Activated naive CD4-positive, alpha-beta T cell treated with anti-CD3 and anti-CD28 coated beads, Interleukin-2, amount 50 U/mL, for 72 hours (primary cell): ENCODE measurements at places on chromosomes 5 and 9. TPM values are rescaled to one million over a fixed set of nuclear protein-coding genes. Genes with fewer than 3 reads are reported as not detected.

DNA sequence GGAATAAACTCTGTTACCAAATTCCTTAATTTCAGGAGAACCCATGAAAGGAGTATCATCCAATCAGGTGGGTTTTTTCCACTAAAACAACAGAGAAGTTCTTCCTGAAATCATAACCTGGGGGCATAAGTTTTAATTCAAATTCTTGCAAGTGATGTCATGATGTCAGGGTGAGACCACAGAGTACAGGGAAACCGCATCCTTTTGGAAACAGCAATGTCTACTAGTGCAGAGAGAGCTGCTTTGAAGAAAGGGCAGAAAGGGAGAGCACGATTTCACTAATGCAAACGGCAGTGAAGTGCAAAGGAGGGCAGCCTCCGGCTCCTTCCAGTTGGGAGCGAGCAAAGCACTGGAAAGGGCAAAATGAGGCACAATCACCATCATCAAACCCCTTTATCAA, 20.6 kb upstream of the CMBL start:
- no peak for DNase-seq

- no peak for DNase-seq
Observed at GRCh38 chr5:6849316-6850105, 136.3 kb downstream of the TENT4A start.

DNA sequence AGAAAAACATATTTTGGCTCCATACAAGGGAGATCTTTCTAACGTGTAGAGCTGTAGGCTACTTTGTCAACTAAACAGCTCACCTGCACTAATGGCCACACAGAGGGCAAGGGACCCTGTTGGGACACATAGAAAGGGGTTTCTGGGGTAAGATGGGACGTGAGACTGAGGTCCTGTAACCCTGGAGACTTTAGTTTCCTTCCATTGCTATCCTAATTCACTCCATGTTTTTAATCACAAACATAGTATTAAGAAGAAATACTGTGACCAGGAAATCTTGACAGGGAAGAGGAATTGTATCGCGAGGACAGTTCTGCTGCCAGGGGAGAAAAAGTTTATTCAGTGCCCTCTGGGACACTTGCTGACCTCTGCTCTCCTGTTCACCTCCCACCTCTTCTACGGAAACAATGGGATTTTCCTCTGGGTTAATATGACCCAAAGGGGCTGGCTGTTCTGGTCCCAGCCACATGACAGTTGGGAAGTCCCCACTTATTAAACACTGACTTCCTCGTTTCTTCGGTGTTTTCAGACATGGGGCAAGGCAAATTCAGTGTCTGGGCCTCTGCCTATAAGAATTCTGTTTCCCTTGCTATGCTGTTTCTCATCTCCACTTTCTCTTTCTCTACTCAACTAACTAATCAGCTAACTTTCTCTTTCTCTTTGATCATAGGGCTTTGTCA, 106.9 kb upstream of the SEMA6A start:
- DNase-seq, result no peak

DNA sequence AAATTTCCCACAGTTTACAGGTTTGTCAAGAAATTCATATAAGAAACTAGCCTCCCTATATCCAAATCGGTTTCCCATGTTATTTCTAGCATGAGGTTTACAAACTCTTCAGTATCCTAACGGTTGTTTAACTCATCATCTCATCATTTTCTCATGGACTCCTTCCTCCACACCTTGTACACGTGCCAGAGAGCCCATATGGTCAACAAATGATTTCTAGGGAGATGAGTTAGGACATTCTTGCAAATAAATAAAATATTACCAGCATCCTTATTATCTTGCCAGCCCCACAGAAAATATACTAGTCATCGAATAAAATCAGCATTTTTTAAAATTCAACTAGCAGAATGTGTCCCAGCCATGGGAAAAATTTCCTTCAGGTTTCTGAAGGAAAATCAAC, 285.2 kb downstream of the EBF1 start:
- no peak for DNase-seq

GRCh38 chr5:100860407-100860806, 42.7 kb downstream of the ST8SIA4 start:
- no peak for DNase-seq

- DNase-seq, result no peak
Observed at GRCh38 chr9:83935276-83935935, 14.2 kb upstream of the KIF27 start.

DNA sequence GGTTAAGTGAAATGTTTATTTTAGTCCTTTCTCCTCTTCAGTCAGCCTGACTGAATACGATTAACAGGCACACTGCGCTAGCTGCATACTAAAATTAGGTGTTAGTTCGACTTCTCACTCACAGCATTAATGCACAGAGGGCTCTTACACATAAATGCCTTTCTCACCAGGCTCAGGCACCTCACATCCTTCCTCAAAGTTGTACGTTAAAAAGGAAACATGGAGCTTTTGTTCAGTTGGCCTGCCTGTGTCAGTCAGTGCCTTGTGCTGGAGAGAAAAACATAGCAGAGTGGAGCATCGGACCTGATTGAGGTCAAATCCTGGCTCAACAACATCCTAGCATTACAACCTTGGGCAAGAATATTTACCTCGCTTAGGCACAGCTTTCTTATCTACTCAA, 236.0 kb upstream of the ZNF462 start:
- DNase-seq, result no peak

GRCh38 chr5:179827680-179828079, 7.0 kb downstream of the SQSTM1 start:
- no peak for DNase-seq

- DNase-seq, result no peak
Observed at GRCh38 chr9:350384-350783, 135.7 kb downstream of the DOCK8 start.

- no peak for DNase-seq
Observed at GRCh38 chr9:84949258-84949657, 279.7 kb downstream of the NTRK2 start.

DNA sequence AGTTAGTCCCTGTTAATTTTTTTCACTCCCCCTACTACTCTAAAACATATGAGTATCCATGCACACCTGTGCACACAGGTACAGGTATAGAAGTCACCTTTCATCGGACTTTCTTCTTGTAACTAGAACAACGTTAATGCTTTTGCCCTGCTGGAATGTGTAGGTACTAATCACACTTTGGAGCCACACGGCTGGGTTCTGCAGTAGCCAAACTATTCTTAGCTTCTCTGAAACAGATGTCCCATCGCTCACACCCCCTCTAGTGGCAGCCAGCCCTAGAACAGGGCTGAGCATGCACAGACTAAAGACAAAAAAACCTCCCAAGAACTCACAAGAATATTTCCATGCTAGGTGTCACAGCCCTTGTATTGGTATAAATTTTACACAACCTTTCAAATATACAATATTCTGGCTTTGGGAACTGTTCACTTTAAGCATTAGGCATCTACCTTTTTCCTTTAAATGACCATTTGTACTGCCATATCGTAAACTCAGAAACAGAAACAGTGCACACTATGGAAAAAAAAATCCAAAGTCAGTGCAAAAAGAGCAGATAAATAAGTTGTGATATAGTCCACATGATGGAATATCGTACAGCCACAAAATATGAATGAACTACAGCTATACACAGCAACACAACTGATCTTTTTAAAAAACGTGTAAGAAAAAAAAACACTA, 64.0 kb downstream of the RETREG1 start:
- DNase-seq, result no peak

GRCh38 chr5:67639976-67640375, 443.4 kb upstream of the CD180 start:
- DNase-seq, result no peak

- no peak for DNase-seq
Observed at GRCh38 chr5:159199225-159199624, 10.1 kb downstream of the RNF145 start.

GRCh38 chr9:122978601-122979000, 37.8 kb downstream of the RABGAP1 start:
- no peak for DNase-seq

FGF1 gene
- not detected for total RNA-seq

PCDHB10 gene
- total RNA-seq, result not detected

INSL4 gene
- total RNA-seq, result not detected

CTXN3 gene
- total RNA-seq, result not detected

OSMR gene
- not detected for total RNA-seq

FAT2 gene
- total RNA-seq, result not detected

DNAH5 gene
- not detected for total RNA-seq
